ENCODE measurements at places on chromosomes 11 and 22. TPM values are rescaled to one million over a fixed set of nuclear protein-coding genes. Genes with fewer than 3 reads are reported as not detected.

GRCh38 chr11:6617315-6617781 is 1.9 kb downstream of the TPP1 start:
- H3K27me3 ChIP-seq, result no peaks in the 10 kb centered on the region
- H3K4me3 ChIP-seq, result no peak overlapping the region
- H3K4me1 ChIP-seq, result peaks cover 26% of the 10 kb centered on the region
- peaks cover 4% of the 10 kb centered on the region for H3K36me3 ChIP-seq
- DNase-seq, result no peak

- H3K27ac ChIP-seq, result no peak overlapping the region
- H3K27me3 ChIP-seq, result no peaks in the 10 kb centered on the region
- no peak overlapping the region for H3K4me3 ChIP-seq
- no peak for DNase-seq
- no peaks in the 10 kb centered on the region for H3K4me1 ChIP-seq
These were observed 20.7 kb upstream of the FAM181B start for GRCh38 chr11:82754410-82754809.

DNA sequence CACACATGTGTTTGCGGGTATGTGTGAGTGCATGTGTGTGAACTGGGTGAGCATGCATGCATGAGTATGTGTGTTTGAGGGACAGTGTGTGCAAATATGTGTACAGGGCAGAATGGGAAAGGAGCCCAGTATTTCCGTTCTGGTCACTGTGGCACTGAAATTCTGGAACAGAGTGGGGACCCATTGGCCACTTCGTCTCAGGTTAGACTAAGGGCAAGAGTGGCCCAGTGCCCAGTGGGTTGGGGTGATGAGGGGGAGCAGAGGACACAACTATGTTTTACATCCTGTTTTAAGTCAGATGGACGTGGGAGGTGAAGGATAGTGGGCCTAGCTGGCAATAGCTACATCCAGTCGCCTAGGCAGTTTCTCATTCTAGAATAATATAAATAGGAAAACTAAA is 438.5 kb downstream of the DYNC2H1 start:
- H3K27ac ChIP-seq, result no peak overlapping the region
- no peak overlapping the region for H3K4me3 ChIP-seq
- no peaks in the 10 kb centered on the region for H3K27me3 ChIP-seq
- no peaks in the 10 kb centered on the region for H3K36me3 ChIP-seq
- H3K4me1 ChIP-seq, result no peaks in the 10 kb centered on the region
- DNase-seq, result no peak

MMP12 gene
- 0.05 TPM for total RNA-seq

Measured in SJSA1 (cell line).